ENCODE measurements at places on chromosomes 4 and X.

DNA sequence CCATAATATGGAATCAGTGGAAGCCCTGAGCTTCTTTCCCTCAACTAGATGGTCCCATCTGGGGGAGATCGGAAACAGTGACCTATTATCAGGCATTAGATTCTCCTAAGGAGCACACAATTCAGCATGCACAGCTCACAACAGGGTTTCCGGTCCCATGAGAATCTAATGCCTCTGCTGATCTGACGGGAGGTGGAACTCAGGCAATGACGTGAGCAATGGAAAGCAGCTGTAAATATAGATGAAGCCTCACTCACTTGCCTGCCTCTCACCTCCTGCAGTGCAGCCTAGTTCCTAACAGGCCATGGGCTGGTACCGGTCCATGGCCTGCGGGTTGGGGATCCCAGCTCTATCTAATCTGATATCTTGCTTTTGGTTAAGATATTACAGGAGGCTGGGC is 88.9 kb downstream of the COX7B2 start:
- no peak for DNase-seq

- no peak for DNase-seq
Observed at GRCh38 chr4:113708250-113708649, 53.3 kb downstream of the CAMK2D start.

DNA sequence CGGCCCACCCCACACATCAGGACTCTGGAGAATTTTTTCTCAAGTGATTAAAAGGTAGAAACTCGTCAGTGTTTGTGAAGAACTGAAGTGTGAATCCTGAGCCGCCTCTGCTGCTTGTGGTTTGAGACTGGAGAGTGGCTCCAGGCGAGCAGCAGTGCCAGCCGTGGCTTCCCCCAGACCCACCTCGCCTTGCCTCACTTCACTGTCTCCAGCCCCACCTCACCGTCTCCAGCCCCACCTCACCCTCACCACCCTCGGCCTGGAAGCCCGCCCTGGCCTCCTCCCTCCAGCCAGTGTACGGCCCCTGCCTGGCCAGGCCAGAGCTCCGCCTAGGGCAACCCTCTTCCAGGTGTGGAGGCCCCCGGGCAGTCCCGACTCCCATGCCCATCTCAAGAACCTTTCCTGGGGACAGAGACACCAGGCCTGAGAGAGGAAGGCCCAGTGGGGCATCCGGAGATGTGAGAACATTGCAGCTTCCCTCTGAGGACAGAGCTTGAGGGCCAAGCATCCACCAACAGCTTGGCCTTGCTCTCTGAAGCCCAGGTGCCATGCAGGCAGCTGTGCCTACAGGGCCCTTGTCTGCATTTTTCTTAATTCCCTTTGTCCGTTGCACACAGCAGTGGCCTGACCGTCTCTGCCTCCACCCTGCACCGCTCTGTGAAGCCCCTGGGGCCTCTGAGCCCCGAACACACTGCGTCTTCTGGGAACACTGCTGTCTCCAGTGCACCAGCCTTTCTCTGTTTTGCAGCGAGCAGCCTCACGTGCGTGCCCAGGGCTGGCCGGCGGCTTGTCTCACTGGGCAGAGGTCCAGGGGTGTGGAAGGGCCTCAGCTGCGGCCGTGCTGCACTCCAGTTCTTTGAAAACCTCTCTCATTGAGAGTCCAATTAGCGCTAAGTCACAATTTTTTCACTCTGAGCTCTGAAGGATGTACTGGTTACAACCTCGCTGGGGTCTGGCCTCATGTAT is 13.8 kb downstream of the SH3BP2 start:
- DNase-seq = no peak

DNA sequence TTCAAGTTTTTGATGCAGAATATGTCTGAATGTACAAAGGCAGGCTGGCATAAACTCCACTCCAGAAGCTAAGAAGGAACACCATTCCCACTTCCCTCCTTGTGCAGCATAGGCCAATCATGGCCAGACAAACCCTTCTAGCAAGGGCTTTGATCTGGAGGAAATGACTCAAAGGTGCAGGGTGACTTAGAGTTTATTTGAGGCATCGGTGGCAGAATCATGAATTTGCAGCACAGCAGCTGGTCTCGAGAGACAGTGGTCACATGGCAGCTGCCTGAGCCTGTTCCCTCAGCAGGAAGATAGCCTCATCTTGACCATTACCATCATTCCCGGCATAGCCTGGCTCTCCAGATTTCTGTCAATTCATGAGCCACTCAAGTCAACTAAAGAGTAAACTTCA is 154.5 kb downstream of the ATP10D start:
- DNase-seq = no peak

DNA sequence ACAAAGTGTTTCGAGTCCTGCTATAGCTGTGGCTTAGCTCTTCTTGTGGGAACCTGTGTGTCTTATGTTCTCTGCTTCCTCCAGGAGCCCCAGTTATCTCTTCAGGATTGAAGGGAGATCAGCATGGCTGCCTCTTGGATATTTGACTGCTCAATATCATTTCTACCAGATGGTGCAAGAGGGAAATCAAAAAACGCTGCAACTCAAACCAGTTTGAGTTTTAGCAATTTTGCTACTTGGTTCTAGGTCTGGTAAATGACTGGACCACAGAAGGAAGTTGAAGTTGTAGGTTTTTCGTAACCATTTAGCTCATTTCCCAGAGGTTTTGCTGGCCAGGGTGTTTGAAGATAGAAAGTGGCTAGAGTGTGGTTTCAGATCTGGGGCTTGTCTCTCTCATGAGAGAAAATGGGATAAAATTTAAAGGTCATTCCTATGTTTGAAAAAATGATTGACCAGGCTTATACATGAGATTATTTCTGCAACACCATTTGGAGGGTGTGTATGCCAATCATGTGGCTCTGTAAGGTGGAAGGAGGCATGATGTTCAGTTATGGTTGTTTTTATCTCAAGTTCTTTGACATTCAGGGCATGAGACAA is 210.4 kb downstream of the SPRY1 start:
- no peak for DNase-seq

GRCh38 chrX:71618303-71618721 is at the start of gene CXCR3:
Gene CXCR3, minus strand, starts transcription at chrX:71618511. Its CDS starts 62 bp downstream, at chrX:71618449.
- DNase-seq = peak; percentile 48

DNA sequence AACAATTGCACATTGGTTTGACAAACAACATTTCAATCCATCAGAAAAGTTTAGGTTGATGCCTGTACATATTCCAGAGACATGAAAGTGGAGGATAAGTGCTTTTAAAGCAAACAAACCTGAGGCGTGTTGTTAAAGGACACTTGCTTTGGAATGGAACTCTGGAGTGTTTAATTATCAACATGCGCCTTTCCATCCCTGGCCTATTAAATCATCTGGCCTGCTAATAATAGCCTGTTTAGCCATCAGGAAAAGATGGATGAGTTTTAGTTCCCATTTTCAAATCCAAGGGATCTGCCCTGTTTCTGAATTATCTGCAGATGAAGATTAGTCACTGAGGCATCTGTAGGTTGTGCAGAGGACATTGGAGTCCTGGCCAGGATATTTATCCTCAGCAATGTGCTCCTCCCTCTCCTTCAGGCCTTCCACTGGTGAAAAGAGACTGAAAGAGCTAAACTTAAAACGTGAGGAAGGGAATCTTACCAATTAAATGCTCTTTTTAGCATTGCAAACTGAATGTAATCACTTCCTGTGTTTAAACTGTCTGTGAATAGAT is 388.9 kb downstream of the PPARGC1A start:
- no peak for DNase-seq

GRCh38 chr4:151215295-151215694 is 61.7 kb upstream of the PRSS48 start:
- no peak for DNase-seq

DNA sequence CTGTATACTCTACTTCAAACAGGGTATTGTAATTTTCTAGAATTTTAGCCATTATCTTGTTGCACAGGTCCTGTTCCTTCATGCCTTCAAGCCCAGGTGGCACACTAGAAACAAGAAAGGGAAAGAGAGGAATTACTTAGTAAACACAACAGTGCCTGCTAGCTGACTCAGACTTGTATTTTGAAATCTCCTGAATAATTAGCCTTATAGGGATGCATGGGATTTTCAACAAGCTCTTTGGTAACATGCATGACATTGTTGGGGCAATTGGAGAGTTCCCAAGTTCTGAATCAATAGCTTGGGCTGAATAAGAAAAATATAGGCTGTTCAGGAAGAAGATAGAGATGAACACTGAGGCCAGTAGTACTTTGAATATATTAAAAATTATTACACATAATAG is 118.8 kb downstream of the FAM13A start:
- DNase-seq = no peak

Measured in activated CD8-positive, alpha-beta memory T cell treated with anti-CD3 and anti-CD28 coated beads for 48 hours (primary cell).